Mesangial cell (primary cell): ENCODE measurements at places on chromosomes 11 and 22. TPM values are rescaled to one million over a fixed set of nuclear protein-coding genes. Genes with fewer than 3 reads are reported as not detected.

PNPLA5 gene
- not detected in 2 replicates for total RNA-seq

CYP2D6 gene
- total RNA-seq: 0.51 TPM in 1 of 2 replicates, not detected in the other

GRK3 gene
- total RNA-seq: 0.76 and 0.81 TPM in 2 replicates

SYTL2 gene
- 2.6 and 13.3 TPM in 2 replicates for total RNA-seq

FAT3 gene
- total RNA-seq: 3.9 and 6.8 TPM in 2 replicates

RHOD gene
- total RNA-seq: 38.5 and 94.6 TPM in 2 replicates

OR6T1 gene
- not detected in 2 replicates for total RNA-seq

KRTAP5-10 gene
- total RNA-seq: not detected in 2 replicates

ALG9 gene
- total RNA-seq: 23.7 and 26.6 TPM in 2 replicates

TEX12 gene
- 0.25 TPM in 1 of 2 replicates, not detected in the other for total RNA-seq

SELENOM gene
- total RNA-seq: 96.8 and 123 TPM in 2 replicates

WT1 gene
- total RNA-seq: 13.4 and 41.1 TPM in 2 replicates

BBOX1 gene
- total RNA-seq: 0.13 TPM in 1 of 2 replicates, not detected in the other

CECR2 gene
- total RNA-seq: 0.98 and 6.3 TPM in 2 replicates

MAPK8IP1 gene
- total RNA-seq: 11.3 and 13.9 TPM in 2 replicates

VPS11 gene
- 24.4 and 43.9 TPM in 2 replicates for total RNA-seq

DRD4 gene
- not detected in 2 replicates for total RNA-seq

LAMTOR1 gene
- 141 and 146 TPM in 2 replicates for total RNA-seq

HIPK3 gene
- 15.8 and 37.6 TPM in 2 replicates for total RNA-seq

APOA1 gene
- 0.25 TPM in 1 of 2 replicates, not detected in the other for total RNA-seq

IGF2 gene
- total RNA-seq: 24.9 and 59.1 TPM in 2 replicates

IPO7 gene
- 58.1 and 76.3 TPM in 2 replicates for total RNA-seq

KCNQ1 gene
- total RNA-seq: 0.16 and 0.38 TPM in 2 replicates

GAL3ST1 gene
- total RNA-seq: 5.7 and 22.3 TPM in 2 replicates

CDC42BPG gene
- 2.1 and 10.1 TPM in 2 replicates for total RNA-seq

KRTAP5-7 gene
- total RNA-seq: not detected in 2 replicates

CCDC116 gene
- 0.13 and 0.16 TPM in 2 replicates for total RNA-seq

TNRC6B gene
- 10.8 and 20.4 TPM in 2 replicates for total RNA-seq

ASCL2 gene
- not detected in 2 replicates for total RNA-seq

NXPE2 gene
- total RNA-seq: 0.16 TPM in 1 of 2 replicates, not detected in the other

ARHGAP42 gene
- 21.7 and 27.5 TPM in 2 replicates for total RNA-seq

MYBPC3 gene
- not detected in 2 replicates for total RNA-seq

DMC1 gene
- total RNA-seq: 0.25 and 0.98 TPM in 2 replicates

SLC7A4 gene
- total RNA-seq: 2.0 TPM in 1 of 2 replicates, not detected in the other

DDIAS gene
- total RNA-seq: 0.51 and 10.4 TPM in 2 replicates

SMC1B gene
- not detected in 2 replicates for total RNA-seq

KMT5B gene
- total RNA-seq: 7.5 and 10.8 TPM in 2 replicates

WNT11 gene
- total RNA-seq: 0.63 TPM in 1 of 2 replicates, not detected in the other
